Cardiac septum (tissue), 1 donor: ENCODE measurements at places on chromosomes 3 and 15. TPM values are rescaled to one million over a fixed set of nuclear protein-coding genes. Genes with fewer than 3 reads are reported as not detected.

ECE2 gene
- 0.19 TPM for total RNA-seq

PCSK6 gene
- total RNA-seq = 10.6 TPM

FOXB1 gene
- total RNA-seq = not detected

SLC35A5 gene
- 18.6 TPM for total RNA-seq

ZNF385D gene
- 12.5 TPM for total RNA-seq

FGF12 gene
- total RNA-seq = 45.1 TPM

SLC22A13 gene
- 0.22 TPM for total RNA-seq
